ENCODE measurements at places on chromosomes 16 and 17.

GRCh38 chr16:14109077-14109775 lies 38.1 kb downstream of the MRTFB start:
- DNase-seq = no peak

DNA sequence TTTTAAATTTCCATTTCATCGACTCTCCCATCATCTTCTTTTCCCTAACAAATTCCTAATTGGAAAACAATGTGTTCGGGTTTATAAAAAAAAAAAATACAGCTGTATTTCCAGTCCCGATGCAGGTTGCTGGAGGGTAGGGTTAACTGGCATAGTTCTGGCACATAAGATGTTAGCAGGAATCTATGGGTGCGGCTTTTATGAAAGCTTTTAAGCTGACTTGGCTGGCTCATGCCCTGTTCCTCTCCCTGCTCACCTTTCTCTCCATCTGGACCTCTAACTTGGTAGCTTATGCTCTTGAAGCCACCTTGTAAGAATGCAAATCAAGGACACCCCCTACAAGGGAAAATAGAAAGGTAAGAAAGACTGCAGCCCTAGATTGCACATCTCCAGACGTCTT lies 33.2 kb upstream of the KCNJ2 start:
- no peak for DNase-seq

- DNase-seq = no peak
Observed at GRCh38 chr16:55046916-55047315, 116.3 kb downstream of the IRX5 start.

DNA sequence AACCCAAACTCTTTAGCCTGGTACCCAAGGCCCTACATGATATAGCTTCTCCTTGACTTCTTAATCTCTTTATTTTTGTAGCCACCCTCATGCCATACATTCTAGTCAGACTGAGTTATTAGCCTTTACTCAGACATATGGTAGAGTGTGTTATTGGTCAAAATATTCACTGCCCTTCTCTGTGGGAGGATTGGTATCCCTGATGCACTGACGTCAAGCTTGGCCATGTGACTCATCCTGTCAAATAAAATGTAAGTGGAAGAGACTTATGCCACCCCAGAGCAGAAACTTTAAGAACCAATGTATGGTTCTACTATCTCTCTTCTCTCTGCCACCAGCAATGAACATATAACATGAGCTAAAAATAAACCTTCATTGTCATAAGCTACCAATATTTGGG lies 12.2 kb upstream of the BEAN1 start:
- DNase-seq = no peak

GRCh38 chr16:19810817-19811731 lies 73.6 kb downstream of the GPRC5B start:
- no peak for DNase-seq

DNA sequence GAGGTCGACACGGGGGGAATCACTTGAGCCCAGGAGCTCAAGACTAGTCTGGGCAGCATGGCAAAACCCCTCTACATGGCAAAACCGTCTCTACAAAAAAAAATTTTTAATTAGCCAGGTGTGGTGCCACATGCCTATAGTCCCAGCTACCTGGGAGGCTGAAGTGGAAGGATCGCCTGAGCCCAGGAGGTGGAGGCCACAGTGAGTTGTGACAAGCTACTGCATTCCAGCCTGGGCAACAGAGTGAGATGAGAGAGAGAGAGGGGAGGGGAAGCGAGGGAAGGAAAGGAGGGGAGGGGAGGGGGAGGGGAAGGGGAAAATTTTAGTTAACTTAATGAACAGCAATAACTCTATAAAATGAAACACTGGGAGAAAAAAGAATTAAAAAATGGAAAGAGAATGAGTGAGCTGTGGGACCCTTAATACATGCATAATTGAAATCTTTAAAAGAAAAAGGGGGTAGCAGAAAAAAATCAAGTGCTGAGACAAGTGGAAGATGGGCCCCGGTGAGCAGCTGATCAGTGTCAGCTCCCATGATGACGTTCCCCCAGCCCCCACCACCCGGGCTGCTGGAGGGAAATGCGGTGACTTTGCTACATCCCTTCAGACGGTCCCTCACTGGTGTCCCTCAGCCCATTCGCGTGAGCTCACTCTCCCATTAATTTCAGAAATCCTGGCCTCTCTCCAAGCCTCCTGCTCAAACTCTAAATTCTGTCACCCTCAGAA lies 2.7 kb downstream of the ASGR2 start:
- DNase-seq = no peak
